ENCODE measurements at places on chromosomes 7 and 10.

DNA sequence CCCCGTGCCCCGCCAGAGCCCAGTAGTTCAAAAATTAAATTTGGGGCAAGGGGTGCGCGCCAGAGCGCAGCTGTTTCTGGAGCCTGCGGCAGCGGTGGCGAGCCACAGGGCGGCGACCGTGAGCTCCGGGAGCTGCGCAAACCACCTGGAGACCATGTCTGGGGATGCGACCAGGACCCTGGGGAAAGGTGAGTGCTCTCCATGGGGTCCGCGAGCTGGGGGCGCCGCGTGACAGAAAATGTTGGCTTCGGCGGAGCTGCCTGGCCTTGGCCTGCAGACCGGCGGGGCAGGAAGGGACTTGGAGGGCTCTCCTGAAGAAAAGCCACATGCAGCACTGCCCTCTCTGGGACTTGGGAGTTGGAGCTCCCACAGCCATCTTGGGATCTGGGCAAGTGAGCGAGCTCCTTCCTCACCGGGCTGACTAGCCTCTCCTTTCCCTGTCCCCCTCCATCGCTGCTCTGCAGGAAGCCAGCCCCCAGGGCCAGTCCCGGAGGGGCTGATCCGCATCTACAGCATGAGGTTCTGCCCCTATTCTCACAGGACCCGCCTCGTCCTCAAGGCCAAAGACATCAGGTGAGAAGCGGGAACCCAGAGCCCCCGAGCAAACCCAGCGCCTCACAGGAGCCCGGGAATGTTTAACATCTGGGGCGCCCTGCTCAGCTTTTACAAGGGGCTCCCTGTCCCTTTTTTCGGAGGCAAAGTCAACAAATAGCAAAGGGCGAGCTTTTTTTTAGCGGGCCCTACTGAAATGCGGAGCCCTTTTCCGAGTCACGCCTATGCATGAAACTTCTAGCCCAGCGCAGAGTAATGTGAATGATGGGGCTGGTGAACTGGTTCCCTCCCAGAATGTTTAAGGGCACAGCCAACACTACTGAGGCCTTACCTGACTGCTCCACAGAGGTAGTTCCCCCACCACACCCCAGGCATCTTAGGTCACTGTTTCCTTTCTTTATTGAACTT, 6.1 kb downstream of the GSTO2 start:
- peak; percentile 39 for DNase-seq

DNA sequence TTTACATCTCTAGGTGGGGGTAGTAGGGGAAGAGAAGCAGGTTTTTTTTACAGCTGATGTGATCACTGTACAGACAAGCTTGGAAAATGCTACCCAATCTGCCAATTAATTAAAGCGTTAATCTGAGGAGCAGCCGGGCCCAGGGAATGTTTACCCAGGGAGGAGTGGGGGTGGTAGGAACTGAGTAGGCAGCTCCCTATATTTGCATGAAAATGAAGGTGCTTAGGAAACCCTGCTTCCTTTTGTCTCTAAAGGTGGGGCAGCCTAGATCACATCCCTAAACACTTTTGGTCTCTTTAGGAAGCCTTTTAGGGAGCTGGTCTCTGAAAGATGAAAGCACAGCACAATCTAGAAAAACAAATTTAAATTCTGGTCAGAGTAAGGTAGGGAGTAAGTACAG, 53.0 kb upstream of the NFKB2 start:
- no peak for DNase-seq

GRCh38 chr10:125479059-125479458, 203.9 kb downstream of the TEX36 start:
- no peak for DNase-seq

DNA sequence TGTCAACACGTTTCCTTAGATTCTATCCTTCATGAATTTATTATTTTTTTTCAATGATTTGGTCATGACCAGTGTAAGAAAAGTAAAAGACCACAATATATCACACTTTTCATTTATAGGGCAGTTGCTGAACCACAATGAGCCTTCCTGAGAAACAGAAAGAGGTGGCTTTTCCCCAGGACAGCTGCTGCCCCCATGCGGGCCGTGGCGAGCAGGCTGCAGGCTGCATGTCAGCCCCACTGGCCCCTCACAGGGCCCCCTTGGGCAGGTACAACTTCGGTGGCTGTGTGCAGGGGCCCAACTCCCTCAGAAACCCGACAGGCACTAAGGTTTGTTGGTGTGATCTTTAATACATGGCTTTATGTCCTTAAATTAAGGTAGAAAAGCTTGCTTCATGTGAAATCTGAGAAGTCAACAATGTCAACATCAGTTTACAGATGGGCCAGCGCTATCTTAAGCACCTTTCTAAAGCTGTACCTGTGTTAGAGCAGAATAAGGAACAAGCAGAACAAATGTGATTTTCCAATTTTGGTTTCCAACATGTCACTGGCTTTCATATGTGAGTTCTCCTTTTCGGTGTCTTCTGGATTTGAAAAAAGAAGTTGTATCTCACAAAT, 10.6 kb downstream of the BEND7 start:
- no peak for DNase-seq

DNA sequence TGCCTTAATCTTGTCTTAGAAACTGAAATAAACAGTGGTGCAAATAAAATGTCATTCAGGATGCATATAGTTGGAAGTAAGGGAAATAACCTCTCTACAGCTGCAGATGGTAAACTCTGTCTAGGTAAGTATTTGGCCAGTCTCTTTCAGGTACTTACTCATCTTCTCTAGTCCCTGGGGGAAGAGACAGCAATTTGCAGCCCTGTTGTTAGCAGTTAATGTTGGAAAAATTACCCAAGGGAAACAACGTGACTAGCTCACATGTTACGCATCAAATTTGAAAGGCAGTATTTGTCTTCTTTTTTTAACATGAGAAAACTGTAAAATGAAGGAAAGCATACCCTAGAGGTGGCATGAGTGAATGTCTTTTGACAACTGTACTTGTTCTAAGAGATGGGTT, 3.2 kb upstream of the HUS1 start:
- no peak for DNase-seq

DNA sequence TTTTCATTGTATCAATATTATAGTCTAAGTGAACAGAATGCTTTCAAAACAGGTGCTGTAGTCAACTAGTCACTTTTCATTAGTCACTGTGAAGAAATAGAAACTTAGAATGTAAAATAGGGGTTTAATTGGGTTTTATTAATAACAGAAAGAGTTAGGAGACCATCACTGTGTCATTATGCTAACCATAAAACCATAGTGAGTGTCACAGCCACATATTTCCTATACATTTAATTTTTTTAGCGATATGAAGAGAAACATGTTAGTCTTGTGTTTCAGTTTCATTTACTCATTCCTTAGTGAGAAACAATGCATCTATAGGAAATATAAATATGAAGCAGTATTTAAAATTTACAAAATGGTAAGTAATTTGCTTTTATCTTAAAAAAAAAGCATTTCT, 22.2 kb downstream of the SPAG6 start:
- DNase-seq = no peak

DNA sequence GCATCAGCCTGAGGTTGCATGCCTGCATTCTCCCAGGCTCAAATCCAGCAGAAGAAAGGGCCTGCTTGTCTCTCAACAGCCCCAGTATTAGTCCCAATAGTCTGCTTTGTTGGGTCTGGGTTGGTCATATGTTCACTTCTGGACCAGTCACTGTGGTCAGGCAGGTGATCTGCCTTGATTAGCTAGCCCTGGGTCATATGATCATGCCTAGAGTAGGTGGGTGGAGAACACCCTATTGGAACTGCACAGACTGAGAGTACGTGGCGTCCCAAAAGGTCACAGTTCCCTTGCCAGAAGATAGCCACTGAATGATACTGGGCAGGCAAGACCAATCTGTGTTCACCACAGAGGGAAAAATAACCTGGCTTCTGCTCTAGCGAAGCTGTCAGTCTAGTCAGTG, 80.1 kb downstream of the SH2D4B start:
- DNase-seq = no peak

DNA sequence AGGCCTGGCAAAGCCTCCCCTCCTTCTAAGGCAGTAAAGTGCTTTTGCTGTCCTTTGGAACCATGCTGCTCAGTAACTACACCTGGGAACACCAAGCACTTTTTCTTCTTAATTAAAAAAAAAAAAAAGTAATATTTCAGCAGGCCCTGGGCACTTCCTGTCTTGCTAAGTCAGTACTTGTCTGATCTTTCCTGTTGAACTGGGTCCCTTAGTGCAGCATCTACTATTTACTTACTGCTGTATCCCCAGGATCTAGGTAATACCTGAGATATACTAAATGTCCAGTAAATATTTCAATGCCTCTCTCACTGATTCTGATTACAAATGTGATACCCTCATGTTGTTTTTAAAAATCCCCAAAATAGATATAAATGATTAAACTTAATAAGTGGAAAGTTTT, 77.4 kb downstream of the PPP1R3C start:
- DNase-seq = no peak

DNA sequence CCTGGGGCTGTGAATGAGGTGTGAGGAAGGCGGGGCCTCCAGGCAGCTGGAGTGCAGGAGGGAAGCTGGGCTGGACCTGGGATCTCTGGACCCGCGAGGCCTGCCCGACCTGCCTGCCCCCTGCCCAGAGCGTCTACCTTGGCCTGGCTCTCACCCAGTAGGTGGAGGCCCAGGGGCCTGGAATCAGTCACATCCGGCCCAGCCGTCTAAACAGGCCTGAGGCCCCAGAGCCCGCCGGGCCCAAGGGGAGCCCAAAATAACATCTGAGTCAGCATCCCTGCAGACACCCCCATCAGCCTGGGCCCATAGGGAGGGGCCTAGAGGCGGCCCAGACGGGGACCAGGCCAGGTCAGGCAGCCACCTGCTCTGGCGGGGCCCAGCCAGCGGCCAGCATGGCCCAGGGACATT, 15.1 kb upstream of the ELN start:
- no peak for DNase-seq

- peak; percentile 33 for DNase-seq
These were observed 731 bp downstream of the CHCHD3 start for GRCh38 chr7:133081119-133081598.

DNA sequence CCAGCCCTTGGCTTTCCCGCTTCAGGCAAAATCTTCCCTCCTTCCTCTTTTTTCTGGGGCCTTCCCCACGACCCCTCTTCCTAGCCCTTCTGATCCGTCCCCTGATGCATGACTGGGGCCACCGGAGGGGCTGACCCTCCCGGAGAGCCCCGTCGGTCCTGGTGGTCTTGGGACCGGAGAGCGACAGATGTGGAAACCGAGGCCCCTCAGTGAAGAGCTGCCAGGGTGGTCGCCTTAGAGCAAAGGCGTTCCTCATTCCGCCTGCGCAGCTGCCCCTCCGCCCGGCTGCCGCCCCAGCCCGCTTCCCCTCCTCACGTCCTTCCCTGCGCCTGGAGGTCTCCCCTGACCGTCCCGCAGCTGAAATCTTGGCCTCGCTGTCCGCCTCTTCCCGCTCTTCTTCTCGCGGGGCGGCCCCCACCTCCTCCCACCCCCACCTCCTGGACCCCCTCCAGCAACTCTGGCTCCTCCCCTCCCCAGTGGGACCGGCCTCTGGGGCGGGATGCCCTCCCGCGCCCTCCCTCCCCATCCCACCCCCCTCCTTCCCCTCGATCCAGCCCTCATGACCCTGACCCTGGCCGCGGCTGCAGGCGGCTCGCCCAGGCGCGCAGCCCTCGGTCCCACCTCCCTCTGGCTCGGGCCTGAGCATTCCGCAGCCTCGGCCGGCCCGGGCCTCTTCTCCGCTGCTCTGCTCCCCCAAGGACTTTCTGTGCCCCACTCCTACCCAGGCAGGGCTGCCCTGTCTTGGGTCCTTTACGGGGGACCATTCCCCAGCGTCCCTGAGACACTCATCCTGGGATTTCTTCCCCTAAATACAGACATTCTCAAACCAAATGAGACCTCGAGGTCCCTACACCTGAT, at the start of gene RARRES2:
Gene RARRES2, minus strand, starts transcription at position 367 of the 858 bp plus-strand sequence. CDS start 1,020 bp downstream, outside the sequence.
- peak; percentile 61 for DNase-seq

DNA sequence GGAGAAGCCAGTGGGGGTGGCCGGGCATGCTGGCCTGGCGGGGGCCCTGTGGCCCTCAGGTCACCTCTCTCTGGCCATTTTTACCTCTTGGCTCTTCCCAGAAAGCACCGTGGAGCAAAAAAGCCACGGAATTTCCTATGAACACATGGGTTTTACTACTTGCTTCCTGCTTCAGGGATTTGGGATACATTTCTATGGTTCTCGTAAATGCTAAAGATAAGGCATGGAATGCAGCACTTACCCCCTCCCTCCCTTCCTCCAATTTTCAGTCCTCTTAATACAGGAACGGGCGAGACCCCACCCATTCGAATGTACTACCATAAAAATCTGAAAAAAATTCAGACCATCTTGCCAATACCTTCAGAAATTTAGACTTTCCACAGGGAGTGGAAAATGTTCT, 279.7 kb downstream of the ARHGAP12 start:
- DNase-seq = no peak

DNA sequence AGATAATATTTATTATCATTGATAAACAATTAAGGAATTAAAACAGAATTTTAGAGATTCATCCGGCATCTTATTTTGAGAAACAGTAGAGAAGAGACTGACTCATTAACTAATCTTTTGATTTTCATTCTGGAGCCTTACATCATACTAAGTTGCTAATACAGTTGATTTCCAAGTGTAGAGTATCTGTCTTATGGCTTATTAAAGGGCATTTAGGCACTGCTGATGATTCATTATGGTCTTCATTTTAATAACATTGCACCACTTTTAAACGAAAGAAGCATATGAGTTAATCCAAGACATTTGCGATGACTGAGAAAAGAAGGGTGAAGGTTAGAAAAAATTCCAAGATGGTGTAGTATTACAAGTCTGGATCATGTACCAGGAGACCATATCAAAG, 186.0 kb upstream of the CACNA2D1 start:
- no peak for DNase-seq
